ENCODE measurements at places on chromosomes 6 and 20.
A peak's percentile ranks its signal among the peaks of the same experiment; 100 is the strongest.

DNA sequence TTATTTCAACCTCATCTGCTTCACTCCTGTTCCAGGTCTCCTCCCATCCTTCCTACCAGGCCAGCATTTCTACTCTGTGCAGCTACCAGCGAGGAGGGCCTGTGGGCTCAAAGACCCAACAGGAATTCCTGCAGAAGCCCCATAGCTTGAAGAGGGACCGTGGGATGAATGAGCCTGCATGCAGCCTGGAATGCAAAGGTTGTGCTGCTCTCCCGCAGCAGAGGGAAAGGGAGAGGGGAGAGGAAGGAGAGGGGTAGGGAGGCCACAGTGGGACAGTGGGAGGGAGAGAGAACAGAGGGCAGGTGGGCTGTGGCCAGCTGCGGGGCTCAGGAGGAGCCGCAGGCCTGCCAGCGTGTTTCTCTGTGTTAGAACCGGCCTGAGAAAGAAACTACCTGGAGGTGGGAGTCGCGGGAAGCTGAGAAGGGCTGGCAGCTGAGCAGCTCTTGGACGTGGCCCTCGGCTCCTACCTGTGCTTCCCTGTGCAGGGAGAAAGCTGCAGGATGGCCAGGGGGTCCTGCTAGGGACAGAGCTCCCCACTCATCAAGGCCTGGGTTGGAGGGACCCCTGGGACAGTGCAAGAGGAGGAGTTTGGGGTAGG, 66.1 kb upstream of the MLN start:
- no peak for DNase-seq

DNA sequence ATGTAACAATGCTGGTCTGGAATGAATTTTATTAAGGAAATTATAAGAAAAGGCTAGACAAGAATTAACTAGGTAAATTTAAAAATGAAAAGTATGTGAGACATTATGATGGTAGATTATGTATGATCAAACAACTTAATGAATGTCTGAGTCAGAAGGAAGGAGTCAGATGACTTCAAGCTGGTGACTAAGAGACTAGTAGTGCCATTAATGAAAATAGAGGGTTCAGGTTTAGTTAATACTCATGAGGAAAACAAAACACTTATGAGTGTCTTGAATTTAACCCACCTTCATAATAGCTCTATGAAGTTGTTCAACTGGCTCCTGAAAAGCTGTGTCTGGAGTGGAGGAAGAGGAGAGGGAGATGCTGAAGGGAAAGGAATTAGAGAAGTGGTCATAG, 256.3 kb downstream of the ADGRB3 start:
- no peak for DNase-seq

GRCh38 chr6:161031721-161032495, 40.3 kb downstream of the MAP3K4 start:
- no peak for DNase-seq

DNA sequence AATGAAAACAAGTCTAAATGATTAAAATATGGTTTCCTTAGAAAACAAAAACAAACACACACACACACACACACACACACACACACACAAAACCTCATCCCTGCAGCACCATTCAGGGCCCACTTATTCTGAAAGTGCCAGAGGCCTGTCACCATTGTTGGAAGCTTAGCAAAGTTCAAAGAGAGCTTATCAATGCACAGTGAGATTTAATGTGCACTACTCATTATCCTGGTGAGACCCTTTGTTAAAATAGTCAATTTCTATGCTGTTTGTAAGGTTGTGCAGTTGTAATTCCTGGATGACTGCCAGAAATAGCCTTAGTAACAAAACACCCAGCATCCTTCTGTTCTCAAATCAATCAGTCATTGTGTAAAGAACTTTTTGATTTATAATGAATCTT, 482.9 kb downstream of the GRIK2 start:
- DNase-seq, result no peak

DNA sequence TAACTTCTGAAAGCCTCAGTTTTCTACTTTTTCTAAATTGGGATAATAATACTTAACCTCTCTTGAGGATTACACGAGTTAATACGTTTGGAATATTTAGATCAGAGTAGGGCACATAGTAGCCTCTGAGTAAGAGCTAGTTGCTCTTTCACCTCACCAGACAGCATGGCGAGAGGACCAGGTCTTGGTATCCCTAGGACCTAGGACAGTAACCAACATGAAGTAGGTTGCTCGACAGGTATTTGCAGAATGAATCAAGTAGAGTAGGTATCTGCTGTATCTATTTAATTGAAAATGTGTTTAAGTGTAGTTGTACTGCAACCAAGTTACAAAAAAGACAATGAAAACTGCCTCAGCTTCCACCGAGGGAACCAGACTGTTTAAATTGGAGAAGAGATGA, 1.4 kb downstream of the CDC5L start:
- no peak for DNase-seq

GRCh38 chr6:122422614-122423267, 23.3 kb downstream of the HSF2 start:
- no peak for DNase-seq

GRCh38 chr20:53262365-53262764, 290.2 kb downstream of the TSHZ2 start:
- no peak for DNase-seq

- DNase-seq, result no peak
Observed at GRCh38 chr6:166388290-166389004, 5.7 kb upstream of the MPC1 start.

GRCh38 chr6:72863131-72863530, 241.3 kb downstream of the KCNQ5 start:
- no peak for DNase-seq

DNA sequence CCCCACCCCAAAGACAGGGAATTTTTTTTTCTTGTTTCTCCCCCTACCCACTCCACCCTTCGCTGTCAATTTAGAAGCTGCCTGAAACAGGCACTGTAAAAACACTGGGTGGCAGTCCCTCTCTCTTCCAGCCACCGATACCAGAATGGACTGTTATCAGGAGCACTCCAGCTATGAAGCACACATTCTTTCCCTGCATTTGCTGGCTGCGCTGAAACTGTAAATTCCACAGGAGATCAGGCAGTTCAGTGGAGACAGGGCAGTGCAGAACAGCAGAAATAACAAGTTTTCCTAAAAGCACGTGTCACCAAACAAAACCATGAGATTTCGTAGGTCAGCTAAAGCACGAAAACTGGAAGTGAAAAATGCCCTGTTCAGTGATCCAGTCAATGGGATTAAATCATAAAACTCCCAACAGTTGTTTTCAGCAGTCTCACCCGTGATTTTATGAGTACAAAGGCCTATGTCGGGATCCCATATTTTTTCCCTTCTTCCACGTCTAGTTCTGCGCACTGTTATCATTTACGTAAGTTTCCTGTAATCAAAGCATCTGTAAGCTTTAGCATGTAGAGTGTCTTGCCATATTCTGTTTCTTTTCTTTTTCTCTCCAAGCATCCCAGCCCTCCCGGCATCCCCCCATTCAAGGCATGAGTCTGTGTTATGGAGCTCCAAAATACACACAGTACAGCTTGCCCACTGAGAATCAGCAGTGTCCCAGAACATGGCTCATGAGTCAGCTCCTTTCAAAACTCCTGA, 359.9 kb upstream of the EPHA7 start:
- DNase-seq, result no peak

GRCh38 chr6:159043947-159044346, 844 bp downstream of the TAGAP start:
- peak; percentile 11 for DNase-seq

DNA sequence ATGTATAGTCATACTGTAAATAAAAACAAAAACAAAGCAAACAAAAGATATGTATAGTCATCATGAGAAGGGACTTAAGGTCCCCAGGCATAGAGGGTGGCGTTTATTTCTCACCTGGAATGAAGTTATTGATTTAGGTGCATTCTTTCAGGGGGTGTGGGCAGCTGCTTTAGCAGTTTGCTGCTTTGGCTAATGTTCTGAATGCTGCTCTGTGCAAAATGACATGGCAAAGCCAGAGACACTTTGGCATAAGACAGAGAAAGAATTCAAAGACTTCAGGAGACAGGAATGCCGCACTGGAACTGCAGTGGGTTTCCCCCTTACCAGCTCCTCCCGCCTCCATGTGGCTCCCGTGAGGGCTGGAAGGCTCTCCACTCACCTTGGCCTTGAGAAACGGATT, 36.4 kb upstream of the NELFCD start:
- DNase-seq, result no peak

- DNase-seq, result no peak
Observed at GRCh38 chr6:166112580-166112979, 55.1 kb downstream of the TBXT start.

- no peak for DNase-seq
Observed at GRCh38 chr20:550611-551010, 7.0 kb upstream of the CSNK2A1 start.

- no peak for DNase-seq
Observed at GRCh38 chr6:110823146-110823545, 7.9 kb upstream of the CDK19 start.

- no peak for DNase-seq
Observed at GRCh38 chr6:133899556-133899955, 10.6 kb downstream of the TCF21 start.

DNA sequence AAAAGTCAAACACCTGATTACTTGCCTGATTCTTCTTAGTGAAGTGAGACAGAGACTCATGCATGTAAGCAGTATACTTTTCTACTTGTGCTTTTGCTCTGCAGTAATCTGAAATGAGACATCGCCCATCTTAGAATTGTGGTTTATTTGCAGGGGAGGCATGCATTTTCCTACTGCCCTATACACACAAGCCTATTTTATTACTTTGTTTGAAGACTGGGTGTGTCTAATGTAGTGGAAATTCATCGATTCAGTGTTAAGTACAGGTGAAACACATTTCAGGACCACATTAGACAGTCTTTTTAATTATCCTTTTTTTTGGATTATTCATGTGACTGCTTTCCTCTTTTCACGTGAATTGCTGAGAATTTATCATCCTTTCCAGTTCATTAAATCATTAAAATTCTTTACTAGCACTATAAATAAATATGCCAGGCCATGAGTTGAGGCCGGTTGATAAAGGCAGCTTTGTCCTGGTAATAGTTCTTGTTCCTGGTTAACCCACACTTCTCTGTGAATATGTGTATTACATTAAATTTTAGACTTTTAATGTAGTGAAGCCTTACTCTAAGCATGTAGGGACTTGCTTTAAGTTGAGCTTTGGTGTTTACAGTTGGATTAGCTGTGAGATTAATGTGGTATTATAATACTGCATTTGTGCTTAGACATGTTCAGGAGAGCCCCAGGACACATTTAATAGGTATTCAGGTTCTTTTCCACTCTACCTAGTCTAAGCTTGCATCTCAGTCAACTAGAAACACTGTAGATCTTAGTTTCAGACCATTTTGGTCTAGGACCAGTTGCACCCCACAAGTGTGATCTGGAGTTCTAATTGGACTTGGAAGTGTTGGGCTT, 10.8 kb upstream of the BTBD3 start:
- DNase-seq, result no peak

DNA sequence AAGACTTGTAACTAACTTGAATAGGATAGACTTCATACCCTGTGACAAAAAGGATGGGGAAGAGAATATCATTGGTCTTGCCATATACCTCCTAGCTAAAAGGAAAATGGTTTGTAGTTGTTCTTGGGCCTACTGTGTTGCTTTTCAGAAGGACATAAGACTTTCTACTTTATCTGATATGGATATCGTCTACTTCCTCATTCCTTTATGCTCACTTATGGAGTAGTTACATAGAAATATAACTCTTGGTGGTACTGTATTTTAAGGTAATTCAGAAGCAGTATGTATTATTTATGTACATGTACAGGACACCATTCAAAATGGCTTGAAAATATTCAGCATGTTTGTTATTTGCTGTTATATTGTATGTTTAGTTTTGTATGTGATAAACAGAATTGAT, 8.0 kb downstream of the FAM217B start:
- peak; percentile 12 for DNase-seq

- DNase-seq, result peak; percentile 98
Observed at GRCh38 chr6:7201732-7202541, 94.2 kb downstream of the RREB1 start.

DNA sequence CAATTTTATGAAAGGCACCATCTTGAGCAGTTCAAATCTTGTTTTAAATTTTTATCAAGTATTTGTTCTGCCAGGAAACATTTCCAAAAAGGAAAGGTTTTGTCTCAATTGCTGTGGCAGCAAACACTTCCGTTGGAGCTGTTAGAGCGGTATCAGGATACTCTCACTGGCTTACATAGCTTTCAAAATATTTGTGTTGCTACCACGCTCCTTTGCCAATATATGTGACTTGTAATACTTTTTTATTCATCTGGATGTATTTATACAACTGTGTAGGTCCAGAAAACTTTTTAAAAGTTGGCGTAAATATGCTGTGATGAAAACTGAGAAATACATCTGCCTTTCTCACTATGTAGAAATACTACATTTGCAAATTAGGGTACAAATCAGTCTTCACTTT, 37.8 kb upstream of the NHSL1 start:
- DNase-seq, result no peak
